Activated T-cell treated with anti-CD3 and anti-CD28 coated beads for 1 hour (primary cell): ENCODE measurements at places on chromosomes 3 and 15.

DNA sequence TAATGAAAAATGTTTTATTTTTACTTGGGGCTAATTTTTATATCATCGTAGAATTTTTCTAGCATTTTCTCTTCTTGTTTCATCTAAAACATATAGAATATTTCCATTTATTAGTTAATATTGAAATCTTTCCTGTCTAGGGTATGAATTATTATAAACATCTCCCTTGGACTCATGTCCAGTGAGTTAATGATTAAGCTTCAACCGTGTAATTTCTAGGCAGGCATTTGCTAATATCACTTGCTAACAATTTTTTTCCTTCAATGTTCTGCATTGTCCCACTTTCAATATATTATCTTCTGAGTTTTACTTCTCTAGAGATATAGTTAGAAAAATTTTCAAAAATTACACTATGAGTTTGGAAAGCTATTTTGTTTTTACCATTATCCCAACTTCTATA, 1371.6 kb upstream of the EPHA6 start:
- DNase-seq: no peak

DNA sequence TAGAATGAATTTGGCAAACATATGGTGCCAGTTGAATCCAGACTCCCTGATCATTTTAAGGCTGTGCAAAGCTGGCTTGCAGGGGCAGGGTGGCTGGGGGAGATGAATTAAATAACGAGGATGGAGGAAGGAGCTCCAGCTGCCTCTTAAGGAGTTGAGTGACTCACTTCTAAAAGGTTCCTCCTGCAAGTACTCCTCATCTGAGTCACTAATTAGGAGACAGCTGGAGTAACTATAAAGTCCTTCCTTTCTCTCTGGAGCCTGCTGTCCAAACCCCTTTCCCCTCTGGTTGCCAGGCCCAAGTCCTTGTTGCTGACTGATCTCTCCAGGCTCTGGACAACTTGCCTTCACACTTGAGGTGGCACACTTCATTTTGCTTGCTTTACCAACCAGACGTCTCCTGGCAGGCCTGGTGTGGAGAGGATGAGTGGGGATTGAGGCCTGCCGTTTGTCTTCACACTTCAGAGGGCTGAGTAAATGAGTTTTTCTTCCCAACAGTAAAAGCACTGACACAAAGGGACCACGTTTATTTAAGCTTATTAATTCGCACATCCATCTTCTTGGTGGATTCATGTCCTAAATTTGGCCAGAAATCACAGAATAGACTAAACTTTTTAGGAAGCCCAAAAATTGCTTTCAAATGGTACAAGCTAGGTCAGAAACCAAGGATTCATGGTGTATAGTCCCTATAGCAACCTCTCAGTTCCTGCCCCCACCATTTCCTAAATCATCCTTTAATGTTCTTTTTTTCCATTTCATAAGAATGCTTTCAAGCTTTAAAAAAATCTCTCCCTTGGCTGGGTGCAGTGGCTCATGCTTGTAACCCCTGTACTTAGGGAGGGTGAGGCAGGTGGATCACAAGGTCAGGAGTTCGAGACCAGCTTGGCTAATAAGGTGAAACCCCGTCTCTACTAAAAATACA, 90.5 kb upstream of the MYRIP start:
- no peak for DNase-seq

DNA sequence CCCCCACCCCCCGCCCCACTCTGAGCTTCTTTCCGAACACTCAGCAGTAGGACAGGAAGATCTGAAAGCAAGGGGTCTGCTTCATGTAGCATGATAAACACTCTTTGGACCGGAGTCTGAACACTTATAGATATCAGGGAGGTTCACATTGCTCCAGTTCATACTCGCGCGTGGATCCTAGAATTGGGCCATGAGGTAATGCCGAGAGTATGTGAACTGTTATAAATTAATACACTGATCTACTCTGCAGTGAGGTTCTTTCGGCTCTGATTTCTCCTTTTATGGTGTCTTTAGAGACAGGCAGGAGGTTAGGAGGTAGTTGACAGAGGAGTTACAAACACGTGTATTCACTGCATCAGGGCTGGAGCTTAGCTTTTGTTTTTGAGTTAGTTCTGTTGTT, 223.0 kb downstream of the THSD4 start:
- no peak for DNase-seq

- no peak for DNase-seq
Measured at GRCh38 chr3:150902988-150903387, 2.3 kb downstream of the MINDY4B start.

GRCh38 chr15:80834402-80834801, 55.2 kb downstream of the CEMIP start:
- DNase-seq: no peak

DNA sequence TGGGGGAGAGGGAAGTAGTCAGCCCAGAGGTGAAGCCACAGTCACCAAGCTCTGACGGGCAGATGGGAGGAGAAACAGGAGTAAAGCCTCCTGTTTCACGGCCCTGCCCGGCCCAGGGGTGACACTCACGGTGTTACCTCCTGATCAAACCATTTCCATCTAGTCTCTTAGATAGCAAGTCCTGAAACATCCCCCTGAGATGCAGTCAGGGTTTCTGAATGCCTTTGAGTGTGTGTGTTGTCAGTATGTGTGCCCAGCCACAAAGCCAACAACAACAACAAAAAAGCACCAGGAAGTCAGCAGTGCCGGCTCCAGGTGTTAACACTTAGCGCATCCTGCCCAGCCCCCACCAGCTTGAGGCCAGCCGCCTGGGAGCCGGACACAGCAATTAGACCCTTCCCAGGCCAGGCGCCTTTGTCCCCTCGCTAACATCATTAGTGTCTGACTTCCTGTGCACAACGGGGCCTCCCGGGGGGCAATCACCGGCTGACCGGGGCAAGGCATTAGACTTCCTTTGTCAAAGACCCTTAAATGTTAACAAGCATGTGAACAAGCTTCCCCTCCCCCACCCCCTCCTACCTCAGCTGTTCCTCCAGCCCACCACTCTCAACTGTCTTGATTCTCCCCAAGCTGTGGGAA, 34.5 kb downstream of the IL17RD start:
- DNase-seq: no peak

DNA sequence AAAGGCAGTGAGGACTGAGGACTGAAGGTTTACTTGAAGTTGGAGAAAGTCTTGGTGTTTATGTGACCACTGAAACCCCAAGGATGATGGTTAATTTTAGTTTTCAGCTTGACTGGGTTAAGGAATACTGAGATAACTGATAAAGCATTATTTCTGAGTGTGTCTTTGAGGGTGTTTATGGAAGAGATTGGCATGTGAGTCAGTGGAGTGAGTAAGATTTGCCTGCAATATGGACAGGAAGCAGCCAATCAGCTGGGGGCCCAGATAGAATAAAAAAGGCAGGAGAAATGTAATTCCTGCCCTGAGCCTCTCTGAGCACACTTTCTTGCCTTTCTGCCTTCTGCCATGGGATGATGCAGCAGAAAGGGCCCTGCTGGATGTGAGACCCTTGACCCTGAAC, 92.4 kb downstream of the KBTBD8 start:
- DNase-seq: no peak

- DNase-seq: no peak
Measured at GRCh38 chr3:122025296-122025695, 3.2 kb upstream of the ILDR1 start.

DNA sequence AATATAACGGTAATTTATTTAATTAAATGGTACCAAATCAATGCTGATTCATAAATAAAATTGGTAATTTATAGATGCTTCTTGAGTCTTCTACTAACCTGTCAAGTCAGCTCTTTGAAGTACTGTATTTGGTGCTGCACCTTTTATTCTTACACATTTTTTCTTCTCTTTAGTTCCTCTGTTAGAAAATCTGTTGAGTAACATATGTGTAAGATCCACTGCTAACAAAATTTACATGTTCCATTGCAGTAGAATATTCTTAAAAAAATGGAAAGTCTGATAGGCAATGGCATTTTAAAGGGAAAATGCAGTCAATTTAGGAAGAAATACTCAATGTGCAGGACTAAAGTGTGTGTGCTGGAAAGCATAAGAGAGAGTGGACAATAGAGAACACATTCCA, 936.6 kb downstream of the ZPLD1 start:
- no peak for DNase-seq

DNA sequence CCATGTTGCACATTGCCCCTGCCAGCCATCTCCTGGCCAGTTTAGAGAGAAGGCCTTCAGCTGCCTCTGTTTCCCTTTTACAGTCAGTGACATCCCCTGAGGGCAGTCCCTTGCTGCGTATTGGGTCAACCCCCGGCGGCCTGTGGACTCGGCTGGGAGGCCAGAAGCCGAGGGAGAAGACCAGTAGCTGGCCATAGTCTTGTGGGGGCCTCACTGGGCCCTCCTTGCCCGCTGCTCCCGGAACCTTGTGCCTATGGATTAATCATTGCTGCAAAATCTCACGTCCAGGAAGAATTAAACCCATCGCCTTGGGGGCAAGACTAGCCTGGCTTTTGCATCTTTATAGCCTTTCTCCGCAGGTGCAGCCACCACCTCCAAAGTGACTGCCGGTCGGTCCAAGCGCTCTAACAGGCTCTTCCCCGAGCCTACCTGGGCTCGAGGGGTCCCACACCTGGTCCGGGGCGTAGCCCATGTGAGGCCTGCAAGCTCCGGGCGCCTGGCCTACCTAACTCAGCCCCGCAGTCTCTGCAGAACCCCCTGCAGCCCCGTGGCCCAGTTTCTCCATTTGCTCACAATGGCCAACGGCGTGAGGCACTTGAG, 870 bp upstream of the CHAC1 start:
- no peak for DNase-seq

- DNase-seq: no peak
Measured at GRCh38 chr15:63491979-63492378, 12.4 kb upstream of the USP3 start.

GRCh38 chr3:165507576-165507975, 311.4 kb upstream of the SLITRK3 start:
- DNase-seq: no peak

GRCh38 chr15:69668963-69669362, 216.3 kb downstream of the RPLP1 start:
- DNase-seq: no peak

DNA sequence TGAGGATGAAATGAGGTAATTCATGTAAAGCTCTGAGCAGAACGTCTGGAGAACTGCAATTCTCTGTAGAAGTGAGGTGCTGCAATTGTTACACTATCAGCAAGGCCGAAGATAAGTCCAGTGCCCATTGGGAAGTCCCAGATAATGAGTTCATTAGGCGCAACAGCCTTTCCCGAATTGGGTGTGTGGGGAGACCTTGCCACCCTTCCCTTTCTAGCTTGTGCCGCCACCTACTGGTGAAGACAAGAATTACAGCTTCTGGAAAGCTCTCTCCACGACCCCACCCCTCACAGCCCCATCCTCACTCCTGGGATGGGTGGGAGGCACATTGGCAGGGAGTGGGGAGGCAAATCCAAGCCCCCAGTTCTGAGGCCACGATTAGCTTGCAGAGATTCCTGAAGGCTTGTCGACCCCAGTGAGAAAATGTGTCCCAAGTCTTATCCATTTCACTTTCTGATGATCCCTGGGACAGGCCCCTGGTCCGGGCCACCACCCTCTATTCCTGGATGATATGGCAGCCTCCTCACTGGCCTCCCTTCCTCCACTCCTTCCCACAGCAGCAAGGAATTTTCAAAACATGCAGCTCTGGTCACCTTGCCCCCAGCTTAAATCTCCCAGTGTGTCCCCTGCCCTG, 36.4 kb downstream of the FAM3D start:
- peak; percentile 49 for DNase-seq

DNA sequence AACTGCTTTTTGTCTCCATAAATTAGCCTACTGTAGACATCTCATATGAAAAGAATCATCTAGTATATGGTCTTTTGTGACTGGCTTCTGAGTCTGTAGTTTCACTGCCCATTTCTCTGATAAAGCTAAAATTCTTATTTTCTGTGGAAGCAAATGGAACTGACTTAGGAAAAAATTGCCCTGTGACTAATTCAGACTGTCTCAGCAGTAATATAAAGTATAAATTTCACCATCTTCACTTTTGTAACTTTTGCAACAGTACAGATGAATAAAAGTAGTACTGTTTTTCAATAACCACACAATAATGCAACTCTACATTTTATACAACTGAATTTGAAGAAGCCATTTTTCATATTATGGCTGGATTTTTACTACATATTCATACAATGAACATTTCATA, 104.1 kb downstream of the TBC1D5 start:
- no peak for DNase-seq
